ENCODE measurements at places on chromosomes 5 and 9.

DNA sequence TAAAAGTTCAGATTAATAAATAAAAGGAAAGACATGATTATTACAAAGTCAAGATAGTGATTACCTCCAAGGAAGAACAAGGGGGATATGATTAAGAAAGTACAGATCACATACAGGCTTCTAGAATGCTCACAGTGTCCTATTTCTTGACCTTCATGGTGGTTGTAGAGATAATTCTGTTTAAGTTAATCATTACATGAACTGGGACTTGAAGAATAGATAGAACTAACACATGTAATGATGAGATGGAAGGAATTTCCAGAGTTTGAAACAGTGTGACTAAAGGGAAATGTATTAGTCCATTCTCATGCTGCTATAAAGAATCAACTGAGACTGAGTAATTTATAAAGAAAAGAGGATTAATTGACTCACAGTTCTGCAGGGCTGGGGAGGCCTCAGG, 72.7 kb downstream of the LURAP1L start:
- no peak for DNase-seq

- no peak for DNase-seq
Observed at GRCh38 chr9:107704774-107705173, 215.2 kb upstream of the KLF4 start.

GRCh38 chr9:122265149-122265915, 650 bp downstream of the MRRF start:
- DNase-seq: peak; percentile 77

DNA sequence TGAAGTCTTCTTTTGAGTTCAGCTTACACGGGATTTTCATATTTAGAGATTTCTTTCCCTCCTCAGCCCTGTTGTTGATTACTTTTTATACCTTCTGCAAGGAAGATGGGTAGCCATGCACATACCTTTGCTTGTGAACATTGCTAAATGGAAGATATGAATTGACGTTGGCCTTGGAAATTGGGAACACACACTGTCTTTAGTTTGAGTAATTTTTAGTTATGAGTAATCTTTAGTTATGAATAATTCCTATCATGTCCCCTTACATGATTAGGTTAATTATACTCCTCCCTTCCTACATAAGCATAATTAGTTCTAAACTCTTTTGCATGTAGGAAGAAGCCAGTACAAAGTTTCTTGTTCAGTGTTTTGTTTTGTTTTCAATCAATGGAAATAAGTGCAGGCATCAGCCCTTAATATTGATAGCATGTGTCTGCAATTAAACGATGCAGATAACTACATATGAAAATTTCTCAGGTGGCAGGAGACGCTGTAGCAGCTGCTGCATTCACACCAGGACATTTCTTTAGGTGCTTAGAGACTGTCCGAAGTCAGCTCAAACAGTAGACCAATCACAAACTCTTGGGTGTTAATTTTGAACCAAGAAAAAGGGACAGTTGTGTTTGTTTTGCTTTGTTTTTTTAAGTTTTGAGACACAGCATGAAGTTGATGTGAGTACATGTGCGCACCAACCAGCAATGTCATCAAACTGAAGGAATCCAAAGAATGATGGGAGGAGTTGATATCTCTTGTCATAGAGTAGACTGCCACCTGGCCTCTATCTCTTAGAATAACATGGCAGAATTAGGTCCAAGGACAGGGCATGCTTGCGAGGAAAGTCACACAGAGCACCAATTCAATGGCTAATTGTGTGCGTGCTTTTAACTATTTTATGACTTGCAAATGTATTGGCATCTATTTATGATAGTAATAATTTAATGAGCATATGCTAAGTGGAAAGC, 51.4 kb downstream of the SMARCA2 start:
- no peak for DNase-seq

DNA sequence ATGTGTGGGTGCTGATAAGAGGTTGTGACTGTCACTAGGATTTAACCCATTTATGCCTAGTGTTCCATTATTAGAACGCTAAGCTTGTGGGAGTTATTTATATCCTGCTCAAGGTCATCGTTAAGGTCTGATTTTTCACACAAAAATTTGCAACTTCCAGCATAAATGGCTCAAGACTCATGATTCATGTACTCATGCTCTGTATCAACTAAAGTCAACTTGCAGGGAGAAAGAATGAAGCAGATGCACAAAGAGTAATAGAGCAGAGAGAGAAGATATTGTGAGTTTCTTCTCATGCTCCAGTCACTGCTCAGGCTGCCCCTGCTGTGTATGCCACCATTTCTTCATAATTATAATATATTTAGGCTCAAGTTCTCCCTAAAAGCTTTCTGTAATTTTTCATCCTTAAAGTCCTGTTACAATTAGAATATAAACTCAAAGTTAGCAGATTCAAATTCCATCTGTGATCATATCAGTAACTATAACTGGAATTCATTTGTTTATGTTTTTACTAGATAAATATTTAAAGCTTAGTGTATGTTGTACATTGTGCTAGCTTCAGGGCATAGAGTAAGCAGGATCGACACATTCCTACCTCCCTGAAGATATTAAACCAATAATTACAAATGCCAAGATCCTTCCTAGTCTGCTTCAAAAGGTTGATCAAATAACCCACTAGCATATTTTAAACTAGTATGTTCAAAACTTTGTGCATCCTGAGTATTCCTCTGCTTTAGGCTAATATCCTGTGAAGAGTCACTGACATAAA, 136.7 kb downstream of the NUDT12 start:
- DNase-seq: no peak

DNA sequence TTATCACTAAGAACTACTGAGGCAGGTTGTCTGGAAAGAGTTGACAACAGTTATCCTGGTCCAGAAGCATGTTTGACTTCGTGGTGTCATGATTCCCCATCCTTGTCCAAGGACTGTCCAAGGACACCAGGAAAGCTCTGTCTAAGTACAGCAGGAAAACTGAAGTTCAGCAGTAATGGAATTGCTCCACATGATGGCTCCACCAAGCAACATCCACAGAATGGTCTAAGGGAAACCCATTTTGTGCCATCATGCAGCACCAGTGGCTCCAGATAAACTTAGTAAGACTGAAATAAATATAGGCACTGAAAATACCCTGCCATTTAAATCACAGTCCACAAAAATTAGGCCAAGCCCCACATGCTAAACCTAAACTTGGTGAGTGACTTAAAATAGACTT, 192.8 kb downstream of the CDH18 start:
- no peak for DNase-seq

GRCh38 chr9:134730011-134730760, 88.6 kb downstream of the COL5A1 start:
- DNase-seq: no peak

DNA sequence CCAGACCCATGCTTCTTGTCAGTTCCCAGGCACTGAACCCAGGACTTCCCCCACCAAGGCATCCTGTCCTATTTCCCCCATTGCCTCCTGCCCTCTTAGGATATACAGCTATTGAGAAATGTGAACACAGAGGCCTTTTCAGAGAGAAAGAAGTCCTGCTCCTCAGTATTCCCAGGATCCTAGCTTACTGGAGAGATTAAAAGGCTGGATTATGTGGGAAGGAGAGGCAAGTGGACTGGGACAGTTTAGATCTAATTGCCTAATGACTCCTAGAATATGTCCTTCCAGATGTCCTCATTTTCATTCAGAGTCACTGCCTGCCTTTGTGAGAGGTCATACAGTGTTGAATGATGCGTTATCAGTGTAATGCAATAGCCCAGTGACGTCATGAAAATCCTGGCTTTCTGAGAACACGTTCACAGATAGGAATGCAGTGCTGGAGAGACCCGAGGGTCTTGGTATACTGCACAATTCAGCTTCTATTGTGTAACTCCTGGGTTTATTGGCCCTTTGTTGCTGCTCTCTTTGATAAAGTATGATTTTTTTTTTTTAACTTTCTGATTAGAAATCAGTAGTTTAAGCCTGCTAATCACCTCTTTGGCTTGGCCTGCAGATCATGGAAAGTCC, 26.2 kb downstream of the WWC1 start:
- DNase-seq: peak; percentile 56

DNA sequence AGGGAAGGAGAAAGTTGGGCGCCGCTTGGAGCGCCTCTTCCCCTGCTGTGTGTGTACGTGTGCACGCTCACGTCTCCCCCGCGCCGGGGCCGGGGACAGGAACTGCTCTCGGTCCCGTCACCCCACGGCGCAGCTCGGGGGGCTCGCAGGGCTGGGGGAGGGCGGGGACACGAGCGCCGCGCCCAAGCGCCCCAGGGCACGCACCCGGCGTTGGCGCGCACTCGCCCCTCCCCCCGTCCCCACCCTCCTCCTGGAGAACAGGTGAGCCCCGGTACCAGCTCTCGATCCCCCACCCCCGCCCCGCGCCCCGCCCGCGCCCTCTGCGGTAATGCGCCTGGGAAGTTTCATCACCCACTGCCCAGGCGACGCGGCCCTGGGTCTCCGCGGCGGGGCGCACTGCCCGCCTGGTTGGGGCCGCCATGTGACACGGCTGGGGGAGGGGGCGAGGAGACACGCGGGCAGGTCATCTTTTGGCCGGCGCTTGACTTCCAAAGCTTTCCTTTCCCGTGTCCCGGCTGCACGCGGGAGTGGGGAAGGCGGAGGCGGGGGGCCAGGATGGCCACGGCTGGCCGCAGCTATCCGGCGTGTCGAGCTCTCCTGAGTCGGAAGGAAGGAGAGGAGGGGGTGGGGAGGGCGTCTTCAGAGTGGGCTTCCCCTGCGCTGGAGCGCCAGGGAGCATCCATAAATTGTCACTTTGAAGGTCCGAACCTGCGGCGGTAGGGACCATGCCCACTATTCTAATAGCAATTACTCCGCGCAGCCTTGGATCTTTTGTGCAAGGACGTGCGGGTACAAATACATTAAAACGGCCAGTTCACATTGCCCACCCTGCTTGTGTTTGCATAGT, 1.5 kb upstream of the STC2 start:
- no peak for DNase-seq

- DNase-seq: no peak
Observed at GRCh38 chr9:93968451-93969327, 13.5 kb upstream of the BARX1 start.

- no peak for DNase-seq
Observed at GRCh38 chr5:176365351-176366231, at the start of gene ARL10. Gene ARL10 (plus strand): TSS chr5:176365487. CDS start chr5:176365564, 77 bp downstream.

DNA sequence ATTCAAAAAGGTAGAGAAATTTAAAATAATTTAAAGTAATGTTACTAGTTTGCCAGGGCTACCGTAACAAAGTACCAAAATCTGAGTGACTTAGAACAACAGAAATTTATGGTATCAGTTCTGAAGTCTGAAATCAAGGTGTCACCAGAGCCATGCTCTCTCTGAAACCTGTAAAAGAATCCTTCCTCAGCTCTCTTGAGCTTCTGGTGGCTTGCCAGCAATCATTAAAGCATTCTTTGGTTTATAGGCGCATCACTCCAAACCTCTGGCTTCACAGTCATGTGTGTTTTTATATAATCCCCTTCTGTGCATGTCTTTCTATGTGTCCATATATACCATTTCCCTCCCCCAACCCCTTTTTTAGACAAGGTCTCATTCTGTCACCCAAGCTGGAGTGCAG, 220.3 kb downstream of the COX7C start:
- no peak for DNase-seq

DNA sequence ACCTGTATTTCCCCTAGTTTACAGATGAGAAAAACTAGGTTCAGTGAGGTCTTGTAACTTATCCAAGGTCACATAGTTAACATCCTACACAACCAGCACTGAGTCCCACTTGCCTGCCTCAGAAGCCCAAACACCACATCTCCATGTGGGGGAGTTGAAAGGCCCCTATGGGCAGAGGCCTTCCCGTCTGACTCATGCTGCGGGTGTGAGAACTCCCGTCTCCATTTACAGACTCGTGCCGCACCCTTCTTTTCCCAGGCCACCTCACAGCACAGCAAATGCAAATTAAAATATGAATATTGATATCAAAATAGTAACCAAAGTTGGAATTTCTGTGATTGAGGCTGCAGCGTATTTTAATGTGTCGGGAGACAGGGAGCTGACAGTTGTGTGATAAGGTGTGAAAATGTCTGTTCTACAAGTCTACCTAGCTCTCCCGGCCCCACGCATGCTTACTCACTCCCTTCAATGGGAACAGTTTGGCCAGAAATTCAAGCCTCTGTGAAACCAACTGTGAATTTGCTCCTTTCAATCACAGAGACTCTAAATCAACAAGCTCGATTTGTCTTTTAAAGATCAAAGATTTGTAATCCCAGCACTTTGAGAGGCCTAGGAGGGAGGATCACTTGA, 90.1 kb downstream of the CRB2 start:
- DNase-seq: no peak

DNA sequence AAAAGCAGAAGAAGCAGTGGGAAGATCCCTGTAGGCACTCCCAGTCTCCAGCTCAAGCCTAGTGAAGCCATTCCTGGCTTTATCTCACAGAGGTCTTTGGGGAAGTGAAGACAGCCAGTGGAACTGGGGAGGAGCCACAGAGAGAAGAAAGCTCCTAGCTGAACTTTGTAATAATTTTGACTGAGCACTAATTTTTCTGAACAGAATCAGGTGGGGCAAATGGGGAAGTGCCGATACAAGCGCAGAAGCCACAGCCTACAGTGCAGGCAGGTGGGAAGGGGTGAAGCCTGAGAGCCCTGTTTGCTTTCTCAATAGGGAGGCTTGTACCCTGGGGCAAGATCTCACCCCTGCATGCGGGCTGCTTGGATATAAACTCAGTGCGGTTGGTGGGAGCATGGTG, 48.4 kb upstream of the SNAPC3 start:
- DNase-seq: peak; percentile 65

DNA sequence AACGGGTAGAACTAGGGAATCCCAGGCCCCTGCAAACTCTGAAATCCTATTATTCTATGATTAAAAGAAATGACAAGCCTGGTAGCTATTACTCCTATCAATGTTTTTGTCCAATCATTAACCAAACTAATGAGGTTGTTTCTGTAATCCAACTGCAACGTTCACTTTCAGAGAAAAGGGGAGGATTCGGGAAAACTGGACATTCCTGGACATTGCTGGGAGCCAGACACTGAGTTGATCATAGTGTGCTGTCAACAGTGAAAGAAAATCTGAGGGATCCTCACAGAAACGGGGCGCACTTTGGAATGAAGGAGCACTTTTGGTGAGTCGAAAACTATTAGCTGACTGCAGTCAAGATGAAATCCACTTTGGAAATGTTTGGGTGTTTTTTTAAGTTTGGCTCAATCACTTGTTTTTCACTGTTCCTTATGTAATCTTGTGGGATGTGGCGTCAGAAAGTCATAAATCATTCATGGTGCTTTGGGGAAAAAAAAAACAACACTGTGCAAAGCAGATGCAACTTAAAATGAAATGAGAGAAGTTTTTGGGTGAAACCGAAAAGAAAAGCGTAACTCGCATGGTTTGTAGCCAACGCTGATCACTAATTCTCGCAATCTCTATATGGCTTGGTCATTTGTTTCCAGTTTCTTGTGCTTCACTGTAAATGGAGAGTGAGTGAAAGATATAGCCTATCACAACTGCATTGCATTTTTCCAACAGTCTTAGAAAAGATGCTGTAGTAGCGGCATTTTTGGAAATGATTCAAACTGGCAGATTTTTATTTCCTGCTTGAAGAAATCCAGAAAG, 51.2 kb upstream of the ADRA1B start:
- DNase-seq: peak; percentile 87

- peak; percentile 24 for DNase-seq
Observed at GRCh38 chr9:89661391-89661949, 56.7 kb downstream of the GADD45G start.

DNA sequence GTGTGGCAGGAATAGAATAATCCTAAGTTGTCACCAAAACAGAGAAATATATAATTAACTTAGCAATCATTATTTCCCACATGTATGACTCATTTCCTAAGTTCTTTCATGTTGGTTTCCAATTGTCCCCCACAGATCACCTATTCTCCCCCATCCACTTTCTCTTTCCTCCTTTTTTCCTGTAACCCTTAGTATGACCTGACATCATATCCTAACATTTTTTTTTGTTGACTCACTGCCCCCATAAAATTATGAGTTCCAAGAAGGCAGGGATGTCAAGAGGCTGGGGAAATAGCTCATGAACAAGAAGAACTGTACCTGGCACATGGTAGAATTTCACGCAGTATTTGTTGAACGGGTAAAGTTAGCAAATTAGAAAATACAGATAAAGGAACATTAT, 186.7 kb downstream of the DCP2 start:
- DNase-seq: no peak
